Right ventricle myocardium inferior (tissue), 1 donor: ENCODE measurements at places on chromosomes 5 and 9. TPM values are rescaled to one million over a fixed set of nuclear protein-coding genes. Genes with fewer than 3 reads are reported as not detected.
A peak's percentile ranks its signal among the peaks of the same experiment; 100 is the strongest.

Gene CDH9
- not detected for total RNA-seq

DNA sequence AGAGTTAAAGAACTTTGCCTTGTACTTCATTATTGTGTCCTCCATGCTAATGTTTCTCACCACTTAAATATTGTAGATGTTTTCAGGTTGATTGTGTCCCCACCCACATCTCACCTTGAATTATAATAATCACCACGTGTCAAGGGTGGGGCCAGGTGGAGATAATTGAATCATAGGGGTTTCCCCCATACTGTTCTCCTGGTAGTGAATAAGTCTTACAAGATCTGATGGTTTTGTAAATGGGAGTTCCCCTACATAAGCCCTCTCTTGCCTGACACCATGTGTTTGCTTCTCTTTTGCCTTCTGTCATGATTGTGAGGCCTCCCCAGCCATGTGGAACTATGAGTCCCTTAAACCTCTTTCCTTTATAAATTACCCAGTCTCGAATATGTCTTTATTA is 248.3 kb downstream of the FBXL7 start:
- no peak for DNase-seq

- no peak for DNase-seq
These were observed 15.3 kb downstream of the PCDHGC5 start for GRCh38 chr5:141504216-141504615.

Gene GADD45G
- total RNA-seq = 47.6 TPM

GRCh38 chr5:177183142-177183541 is 49.6 kb downstream of the NSD1 start:
- DNase-seq = no peak

DNA sequence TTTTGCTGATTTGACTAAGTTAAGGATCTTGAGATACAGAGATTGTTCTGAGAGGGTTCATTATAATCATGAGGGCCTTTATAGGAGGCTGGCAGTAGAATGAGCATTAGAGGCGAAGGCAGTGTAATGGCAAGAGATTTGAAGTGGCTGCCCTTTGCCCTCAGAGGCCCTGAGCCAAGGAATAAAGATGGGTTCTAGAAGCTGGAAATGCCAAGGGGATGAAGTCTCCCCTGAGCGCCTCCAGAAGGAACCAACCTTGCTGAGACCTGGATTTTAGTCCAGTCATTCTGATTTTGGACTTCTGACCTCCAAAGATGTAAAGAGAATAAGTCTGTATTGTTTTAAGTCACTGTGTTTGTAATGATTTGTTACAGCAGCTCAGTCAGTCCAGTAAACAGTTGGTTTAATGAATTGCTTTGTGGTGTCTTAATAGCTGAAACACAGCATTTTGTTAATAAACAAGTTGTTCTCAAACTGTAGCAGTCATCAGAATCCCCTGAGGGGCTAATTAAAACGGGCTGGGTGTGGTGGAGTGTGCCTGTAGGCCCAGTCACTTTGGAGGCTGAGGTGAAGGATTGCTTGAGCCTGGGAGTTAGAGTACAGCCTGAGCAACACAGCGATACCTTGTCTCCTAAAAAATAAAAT is 23.2 kb downstream of the GLRX start:
- no peak for DNase-seq

DNA sequence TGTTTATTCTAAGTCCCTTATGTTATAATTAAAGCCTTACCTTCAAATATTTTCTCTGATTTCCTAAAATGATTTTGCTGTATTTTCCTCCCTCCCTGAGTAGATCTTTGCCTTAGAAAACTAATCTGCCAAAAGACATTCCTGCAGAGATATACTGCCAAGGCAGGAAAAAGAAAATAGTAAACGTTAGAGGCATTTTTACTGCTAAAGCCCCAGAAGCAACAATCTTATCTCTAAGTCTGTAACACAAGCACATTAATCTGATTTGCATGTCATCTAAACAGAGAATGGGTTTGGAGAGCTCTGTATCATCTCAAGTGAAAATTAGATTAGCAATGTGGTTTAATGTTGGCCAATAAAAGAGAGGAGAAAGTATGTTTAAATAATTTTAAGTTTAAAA is 847.7 kb downstream of the MAT2B start:
- DNase-seq = no peak

Gene TMEM232
- total RNA-seq = 1.4 TPM

- DNase-seq = no peak
These were observed 32.5 kb downstream of the SHB start for GRCh38 chr9:38036359-38037084.

DNA sequence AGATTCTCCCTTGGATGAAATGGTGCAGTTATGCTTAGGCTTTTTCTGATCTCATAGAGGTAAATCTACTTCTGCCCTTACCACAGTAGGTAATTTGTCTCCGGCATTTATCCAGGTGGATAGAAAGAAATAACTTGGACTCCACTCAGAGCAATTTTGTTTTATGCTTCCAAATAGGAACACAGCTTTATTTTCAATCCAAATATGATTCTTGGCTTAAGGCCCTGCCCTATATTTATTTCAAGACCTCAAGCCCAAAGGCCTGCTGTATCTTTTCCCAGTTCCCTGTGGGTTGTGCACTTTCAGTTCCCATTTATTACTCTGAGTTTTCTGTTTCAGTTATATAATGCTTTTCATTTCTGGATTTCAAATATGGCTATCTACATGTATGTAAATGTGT is 274.2 kb upstream of the SMC2 start:
- no peak for DNase-seq

Gene PKD2L2
- 0.81 TPM for total RNA-seq

Gene PLPP7
- total RNA-seq = 107 TPM

- no peak for DNase-seq
These were observed 580.5 kb upstream of the SGCD start for GRCh38 chr5:155746367-155747038.

GRCh38 chr9:131178382-131178781 is 53.0 kb downstream of the NUP214 start:
- peak; percentile 81 for DNase-seq

GRCh38 chr9:97519441-97519970 is 18.0 kb downstream of the TMOD1 start:
- no peak for DNase-seq

DNA sequence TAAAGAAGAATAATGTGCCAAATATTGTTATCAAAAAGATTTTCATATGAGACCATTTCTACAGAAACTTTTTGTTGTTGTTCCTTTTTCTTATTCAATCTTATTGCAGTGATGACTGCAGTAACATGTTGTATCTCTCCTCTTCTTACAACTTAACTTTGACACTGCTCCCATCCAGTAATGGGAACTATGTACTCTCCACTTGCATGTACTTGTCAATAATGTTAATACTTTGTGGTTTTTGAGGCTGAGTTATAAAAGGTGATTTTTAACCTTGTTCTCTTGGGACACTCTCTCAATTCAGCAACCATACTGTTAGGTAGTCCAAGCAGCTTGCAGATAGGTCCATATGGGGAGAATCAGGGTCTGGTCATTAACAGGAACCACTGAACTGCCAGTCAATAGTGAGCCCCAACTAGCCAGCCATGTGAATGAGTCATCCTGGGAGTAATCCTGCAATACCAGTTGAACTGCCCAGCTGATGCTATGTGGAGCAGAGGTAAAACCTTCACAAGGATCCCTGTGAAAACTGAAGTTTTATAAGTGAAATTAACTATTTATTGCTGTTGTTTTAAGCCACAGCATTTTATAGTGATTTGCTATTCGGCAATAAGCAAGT is 199.6 kb upstream of the DAB2 start:
- no peak for DNase-seq

Gene DAPK1
- total RNA-seq = 6.3 TPM

DNA sequence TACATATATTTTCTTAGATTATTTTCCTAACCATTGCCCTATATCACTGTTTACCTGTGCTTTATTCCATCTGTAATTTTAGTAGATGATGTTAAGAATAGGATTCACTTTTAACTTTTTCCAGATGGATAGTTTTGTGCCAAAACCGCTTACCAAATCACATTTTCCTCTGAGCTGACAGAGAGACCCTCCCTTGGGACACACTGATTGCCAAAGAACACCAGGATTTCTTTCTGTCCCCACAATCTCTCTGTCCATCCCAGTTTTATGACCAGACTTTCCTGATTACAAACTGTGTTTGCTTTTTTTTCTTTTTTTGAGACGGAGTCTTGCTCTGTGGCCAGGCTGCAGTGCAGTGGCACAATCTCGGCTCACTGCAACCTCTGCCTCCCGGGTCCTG is 81.3 kb upstream of the SPATA31C2 start:
- no peak for DNase-seq

Gene TEX10
- 7.5 TPM for total RNA-seq

DNA sequence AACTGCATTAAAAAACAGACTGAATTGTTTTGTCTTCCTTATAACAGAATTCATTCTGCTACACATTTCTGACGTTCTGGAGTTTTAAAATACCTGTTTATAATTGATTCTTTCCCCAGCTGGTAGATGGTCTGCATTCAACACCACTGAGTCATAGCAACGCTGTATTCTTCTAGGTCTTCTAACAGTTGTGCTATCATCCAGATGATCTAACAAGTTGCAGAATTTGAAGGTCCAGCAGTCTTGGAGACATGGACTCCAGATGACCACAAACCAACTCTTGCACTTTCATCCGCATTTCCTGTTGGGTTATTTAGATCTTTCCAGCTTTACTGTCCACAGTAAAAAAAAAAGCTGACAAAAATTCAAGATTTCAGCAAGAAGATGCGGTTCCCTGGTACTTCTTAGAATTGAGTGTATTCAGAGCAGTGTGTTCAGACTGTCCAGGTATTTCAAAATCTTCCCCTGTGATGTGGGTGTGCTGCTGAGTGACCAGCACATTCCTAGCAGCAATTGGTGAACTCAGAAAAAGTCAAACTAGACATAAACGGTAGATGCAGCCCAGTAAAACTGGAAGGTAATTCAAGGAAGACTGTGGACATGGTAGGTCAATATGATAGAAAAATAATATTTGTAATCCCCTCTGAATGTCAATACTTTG is 50.2 kb downstream of the CSNK1A1 start:
- no peak for DNase-seq

Gene ISCA1
- 66.5 TPM for total RNA-seq

DNA sequence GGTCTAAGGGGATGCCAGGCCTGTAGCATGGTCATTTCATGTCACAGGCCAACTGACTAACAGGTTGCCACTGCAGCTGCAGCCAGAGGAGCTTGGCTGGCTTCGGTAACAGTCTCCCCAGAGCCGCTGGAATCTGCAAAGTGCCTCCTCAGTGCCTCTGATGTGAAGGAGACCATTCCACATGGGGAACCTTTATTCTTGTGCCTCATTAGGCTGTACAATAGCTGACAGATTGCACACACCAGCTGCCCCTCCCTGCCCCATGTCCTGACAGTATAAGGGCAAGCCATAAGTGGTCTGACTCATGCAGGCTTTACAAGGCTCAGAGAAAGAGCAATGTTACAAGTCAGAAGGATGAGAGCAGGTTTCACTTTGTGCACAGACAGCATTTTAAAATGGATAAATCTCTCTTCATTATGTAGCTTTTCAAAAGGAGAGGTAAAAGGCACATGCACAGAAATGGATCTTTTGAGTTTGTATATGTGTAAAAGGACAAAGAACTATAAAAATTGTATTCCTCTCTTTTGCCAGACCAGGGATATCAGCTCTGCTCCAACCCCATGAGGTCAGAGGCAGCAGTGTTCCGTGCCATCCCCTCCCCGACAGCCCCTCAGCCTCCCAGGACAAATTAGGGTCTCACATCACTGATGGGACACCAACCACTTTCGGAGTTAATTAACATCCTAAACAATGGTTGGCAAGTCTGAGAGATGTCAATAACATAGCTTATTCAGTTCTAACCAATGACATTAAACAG is 467.8 kb downstream of the TMEM232 start:
- no peak for DNase-seq

Gene SPATA24
- 17.2 TPM for total RNA-seq

- DNase-seq = peak; percentile 51
These were observed 155.0 kb upstream of the COL5A1 start for GRCh38 chr9:134486596-134486995.

- no peak for DNase-seq
These were observed 9.9 kb upstream of the CD180 start for GRCh38 chr5:67206461-67206860.

Gene ZNF608
- 9.3 TPM for total RNA-seq

- peak; percentile 87 for DNase-seq
These were observed 3.2 kb downstream of the RAB24 start for GRCh38 chr5:177300236-177300880.

GRCh38 chr9:94639061-94639998 is at the start of gene FBP1:
TSS of gene FBP1 (minus strand) at chr9:94639518. CDS start at chr9:94639310, 208 bp downstream.
- peak; percentile 85 for DNase-seq

Gene SEMA6A
- 7.8 TPM for total RNA-seq

DNA sequence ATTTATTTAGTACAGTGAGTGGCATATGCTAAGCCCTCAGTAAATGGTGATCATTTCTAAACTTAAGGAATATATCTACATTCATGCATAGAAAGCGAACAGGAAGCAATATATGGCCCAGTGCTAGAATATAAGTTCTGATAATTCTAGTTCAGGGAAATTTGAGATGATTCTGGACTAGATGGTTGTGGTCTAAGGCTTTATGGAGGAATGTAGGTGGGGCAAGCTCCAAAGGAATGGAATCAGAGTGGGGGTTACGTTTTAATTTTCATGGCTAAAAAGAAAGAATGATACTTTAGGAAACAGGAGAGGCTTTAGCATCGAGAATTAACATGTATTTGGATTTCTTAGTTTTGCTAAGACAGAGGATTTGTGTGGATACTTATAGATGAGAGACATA is 56.1 kb downstream of the MTREX start:
- no peak for DNase-seq

DNA sequence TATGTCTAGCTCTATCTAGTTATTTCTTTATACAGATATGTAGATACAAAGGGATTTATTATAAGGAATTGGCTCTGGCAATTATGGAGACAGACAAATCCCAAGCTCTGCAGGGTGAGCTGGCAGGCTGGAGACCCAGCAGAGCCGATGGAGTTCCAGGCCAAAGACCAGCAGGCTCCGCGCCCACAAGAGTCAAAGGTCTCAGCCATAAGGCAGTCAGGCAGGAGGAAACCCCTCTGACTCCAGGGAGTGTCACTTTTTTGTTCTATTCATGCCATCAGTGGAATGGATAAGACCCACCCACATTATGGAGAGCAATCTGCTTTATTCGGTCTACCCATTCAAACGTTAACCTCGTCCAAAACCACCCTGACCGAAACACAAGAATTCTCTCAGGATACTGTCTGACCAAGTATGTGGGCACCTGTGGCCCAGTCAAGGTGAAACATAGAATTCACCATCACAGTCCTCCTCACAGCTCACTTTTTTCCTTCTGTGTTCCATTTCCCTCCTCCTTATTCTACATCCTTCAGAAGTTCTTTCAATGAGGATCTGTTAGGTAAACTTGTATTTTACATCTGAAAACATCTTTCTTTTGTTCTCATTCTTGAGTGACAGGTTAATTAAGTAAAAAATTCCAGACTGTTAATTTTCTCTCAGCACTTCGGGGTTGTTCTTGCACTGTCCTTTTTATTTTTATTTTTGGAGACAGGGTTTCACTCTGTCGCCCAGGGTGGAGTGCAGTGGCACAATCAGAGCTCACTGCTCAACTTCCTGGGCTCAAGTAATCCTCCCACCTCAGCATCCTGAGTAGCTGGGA is 21.2 kb downstream of the RNF130 start:
- DNase-seq = no peak
